ENCODE measurements at places on chromosomes 7 and 10.

DNA sequence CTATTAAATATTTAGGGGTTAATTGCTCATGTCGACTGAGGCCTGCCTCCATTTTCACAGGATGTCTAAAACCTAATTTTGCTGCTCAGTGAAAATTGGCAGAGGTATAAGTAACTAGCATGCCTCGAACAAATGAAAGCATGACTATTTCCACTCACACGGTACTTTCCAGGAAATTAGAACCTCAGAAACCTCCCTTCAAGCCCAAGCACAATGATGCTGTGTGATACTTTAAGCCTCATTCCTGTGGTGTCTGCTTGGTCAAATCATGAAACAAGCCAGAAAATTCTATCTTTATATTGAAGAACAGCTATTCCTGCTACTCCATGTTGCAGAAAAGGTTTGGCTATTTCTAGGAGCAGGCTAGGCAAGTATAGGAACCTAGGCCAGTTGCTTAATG, 203.0 kb downstream of the SORCS3 start:
- no peak for DNase-seq

DNA sequence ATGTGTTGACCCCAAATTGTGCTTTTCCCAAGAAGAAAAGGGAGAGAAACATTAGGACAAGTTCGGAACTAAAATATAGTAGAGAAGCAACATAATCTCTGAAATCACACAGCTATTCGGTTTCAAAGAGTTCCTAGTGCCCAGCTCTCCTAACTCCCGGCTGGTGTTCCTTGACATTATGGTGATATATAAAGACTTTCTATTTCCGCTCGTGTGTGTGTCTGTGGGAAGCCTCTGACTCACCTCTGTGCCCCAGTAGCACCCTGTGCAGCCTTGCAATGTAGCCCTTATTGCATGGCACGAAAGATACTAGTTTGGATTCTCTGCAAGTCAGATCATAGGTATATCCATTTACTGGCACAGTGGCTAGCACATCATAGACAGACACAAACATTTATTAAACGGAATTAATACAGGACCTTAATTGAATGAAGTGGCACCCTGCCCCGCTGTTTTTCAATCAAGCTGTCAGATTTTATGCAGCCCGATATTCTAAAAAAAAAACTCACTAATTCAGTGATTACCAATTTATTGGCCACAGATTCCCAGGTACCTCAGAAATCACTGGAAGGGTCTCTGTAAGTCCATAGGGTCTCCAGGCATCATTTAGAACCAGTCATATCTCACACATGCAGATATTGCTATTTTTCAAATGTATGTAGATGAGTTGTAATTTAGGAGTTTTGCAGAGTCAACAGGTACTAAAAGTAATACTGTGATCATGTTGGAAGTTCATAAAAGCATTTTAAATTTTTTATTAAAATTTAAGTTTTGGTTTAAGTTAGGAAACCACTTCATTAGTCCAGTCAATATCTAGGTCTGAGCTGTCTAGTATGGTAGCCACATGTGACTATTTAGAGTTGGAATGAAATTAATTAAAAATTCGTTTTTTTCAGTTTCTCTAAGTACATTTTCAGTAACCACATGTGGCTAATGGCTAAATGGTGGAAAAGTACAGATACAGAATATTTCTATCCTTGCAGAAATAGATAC, 43.3 kb downstream of the SFTPD start:
- DNase-seq: no peak

GRCh38 chr10:90175161-90175681, 473.8 kb downstream of the KIF20B start:
- peak; percentile 3 for DNase-seq

DNA sequence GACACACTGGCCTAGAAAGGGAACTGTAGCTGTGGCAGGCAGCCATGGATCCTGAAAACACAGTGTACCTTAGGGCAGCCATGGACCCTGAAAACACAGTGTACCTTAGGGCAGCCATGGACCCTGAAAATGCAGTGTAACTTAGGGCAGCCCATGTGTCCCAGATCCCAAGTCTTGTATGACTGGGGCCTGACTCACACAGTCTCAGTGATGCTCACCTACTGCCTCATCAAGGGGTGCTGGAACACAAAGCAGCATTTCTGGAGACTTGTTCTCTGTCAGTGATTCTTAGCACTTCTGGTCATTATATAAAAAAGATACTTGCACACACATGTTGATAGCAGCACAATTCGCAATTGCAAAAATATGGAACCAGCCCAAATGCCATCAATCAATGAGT, 70.2 kb upstream of the LAMB4 start:
- no peak for DNase-seq

GRCh38 chr7:80210400-80210799, 75.8 kb downstream of the GNAI1 start:
- DNase-seq: no peak

Data from NCI-H524 treated with DMSO at 0.1 percent for 48 hours (cell line).